ENCODE measurements at places on chromosomes 1 and 21.

- DNase-seq = no peak
These were observed 42.8 kb downstream of the TYW3 start for GRCh38 chr1:74775735-74776134.

- no peak for DNase-seq
These were observed 28.1 kb upstream of the TXLNA start for GRCh38 chr1:32151319-32151787.

DNA sequence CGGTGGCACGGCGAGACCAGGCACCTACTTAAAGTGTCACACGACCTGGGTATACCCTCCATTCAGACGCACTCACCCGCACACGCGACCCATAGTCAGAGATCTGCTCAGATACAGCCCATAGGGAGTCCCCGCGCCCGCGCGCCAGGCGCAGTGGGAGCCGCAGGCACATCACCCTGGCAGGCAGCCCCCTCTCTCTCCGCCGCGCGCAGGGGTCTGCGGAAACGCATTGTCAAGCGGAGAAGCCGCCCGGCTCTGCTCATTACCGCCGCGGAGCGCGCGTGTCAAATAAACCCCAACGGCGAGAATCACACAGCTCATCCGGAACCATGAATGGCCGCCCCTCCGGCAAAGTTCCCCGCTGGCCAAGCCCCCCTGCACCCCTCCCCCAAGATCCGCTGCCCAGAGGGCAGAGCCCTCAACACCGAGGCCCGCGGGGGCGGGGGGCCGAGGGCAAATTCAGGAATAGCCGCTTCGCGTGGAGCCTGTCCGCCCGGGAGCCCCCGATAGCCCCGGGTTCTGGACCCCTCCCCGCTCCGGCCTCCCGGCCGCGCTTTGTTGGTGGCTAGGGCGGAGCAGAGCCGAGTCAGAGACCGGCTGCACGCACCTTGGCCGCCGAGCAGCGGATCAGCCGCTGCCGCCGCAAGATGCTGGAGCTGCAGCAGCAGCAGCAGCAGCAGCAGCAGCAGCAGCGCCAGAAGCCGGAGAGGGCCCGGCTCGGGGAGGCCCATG, 522 bp downstream of the LRP8 start:
- peak; percentile 69 for DNase-seq

GRCh38 chr1:19407494-19408096, 77.7 kb downstream of the CAPZB start:
- no peak for DNase-seq

GRCh38 chr1:87957331-87957730, 628.7 kb downstream of the LMO4 start:
- DNase-seq = no peak

GRCh38 chr1:86933562-86934377, 19.3 kb downstream of the HS2ST1 start:
- no peak for DNase-seq

- peak; percentile 78 for DNase-seq
These were observed 6.3 kb downstream of the RABGAP1L start for GRCh38 chr1:174165471-174166137.

DNA sequence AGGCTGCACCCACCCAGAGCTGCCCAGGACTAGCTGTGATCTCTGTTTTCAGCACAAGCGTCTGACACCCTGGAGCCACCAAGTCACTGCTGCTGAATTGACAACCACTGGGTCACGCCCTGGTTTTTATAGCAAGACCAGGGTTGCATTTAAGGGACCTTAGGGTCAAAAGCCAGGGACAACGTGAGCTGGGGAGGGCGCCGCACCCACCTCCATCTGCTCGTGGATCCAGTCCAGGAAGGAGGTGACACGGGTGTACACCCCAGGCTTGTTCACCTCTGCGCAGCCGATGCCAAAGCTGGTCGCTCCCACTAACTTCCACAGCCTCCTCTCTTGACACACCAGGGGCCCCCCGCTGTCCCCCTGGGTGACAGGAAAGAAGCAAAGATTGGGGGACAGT, 9.2 kb upstream of the TFF1 start:
- DNase-seq = no peak

- DNase-seq = peak; percentile 1
These were observed 18.9 kb downstream of the CTNNBIP1 start for GRCh38 chr1:9891207-9891606.

- no peak for DNase-seq
These were observed 774.3 kb downstream of the MRPL39 start for GRCh38 chr21:24832961-24833360.

- no peak for DNase-seq
These were observed 26.2 kb downstream of the TRIM67 start for GRCh38 chr1:231188072-231188471.

DNA sequence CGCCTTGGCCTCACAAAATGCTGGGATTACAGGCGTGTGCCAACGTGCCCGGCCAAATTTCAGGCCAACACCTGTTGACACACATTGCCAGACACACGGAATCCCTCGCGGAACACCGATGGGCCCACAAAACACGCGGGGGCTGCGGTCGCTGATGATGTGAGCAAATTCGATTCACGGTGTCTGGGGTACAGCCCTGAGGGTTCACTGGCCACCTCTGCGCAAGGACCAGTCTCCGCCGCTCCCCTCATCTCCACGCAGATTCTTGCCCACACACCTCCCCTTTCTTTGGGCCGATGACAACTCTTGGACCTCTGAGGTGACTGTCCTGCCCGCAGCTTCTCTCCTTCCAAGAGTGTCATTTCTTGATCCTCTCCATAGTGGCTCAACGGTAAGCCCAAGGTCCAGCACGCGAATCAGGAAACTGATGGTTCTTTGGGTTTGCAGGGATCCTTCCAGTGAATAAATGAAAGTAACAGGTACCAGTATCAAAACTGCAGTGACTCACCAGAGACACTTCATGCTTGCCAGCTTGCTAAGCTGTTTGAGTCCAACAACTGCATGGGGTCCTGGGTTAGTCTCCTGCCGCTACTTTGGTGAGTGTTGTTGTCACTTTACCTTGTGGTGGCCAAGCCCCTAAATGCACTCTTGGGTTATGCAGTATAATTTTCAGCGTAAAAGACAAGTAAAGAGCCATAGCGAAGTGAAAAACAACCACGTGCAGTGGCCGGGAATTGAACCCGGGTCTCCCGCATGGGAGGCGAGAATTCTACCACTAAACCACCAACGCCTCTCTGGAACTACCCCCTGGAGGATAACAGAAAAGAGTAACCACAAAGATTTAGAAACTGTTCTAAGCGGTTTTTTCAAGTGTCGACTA, 11.0 kb upstream of the RNU1-3 start:
- peak; percentile 90 for DNase-seq

DNA sequence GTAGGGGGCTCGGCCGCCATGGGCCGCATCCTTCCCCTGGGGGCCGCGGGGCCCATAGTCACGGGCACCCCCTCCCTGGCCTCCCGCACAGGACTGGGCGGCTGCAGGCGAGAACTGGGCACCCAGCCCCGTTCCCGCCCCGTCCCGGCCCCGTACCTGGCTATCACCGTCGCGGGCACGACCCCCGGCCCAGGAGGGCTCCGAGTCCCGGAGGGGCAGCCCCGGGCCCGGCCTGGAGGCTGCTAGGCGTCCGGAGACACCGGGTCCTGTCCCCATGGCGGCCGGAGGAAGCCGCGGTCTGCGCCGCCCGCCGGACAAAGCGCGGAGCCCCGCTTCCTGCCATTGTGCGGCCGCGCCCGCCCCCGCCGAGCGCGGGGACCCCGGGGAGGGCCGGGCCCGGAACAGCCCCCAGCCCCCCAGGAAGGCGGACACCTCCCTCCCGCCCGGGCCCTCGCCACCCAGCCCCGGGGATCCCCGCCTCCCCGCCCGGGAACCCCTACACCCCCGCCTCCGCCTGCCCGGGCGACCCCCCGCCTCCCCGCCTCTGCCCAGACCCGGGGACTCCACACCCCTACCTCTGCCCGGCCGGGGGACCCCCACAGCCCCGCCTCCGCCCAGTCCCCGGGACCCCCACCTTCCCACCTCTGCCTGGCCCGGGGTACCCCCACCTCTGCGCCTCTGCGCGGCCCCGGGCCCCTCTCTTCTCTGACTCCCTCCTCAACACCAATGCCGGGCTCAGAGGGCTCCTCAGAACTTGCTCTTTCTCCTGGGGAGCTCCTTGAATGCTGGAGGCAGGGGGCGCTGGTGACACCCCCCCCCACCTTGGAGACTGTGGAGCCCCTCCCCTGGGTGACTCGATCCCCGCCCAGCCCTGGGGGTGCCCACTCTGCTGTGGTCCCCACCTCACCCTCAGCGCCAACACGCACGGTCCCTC, 6.0 kb downstream of the PLEKHG5 start:
- no peak for DNase-seq

Data from RPMI8226 (cell line).